ENCODE measurements at places on chromosomes 7 and 10. TPM values are rescaled to one million over a fixed set of nuclear protein-coding genes. Genes with fewer than 3 reads are reported as not detected.
A peak's percentile ranks its signal among the peaks of the same experiment; 100 is the strongest.

GRCh38 chr10:112471878-112472487 is 25.0 kb downstream of the VTI1A start:
- peak; percentile 71 for DNase-seq

- DNase-seq = peak; percentile 50
These were observed 99.4 kb upstream of the TNS3 start for GRCh38 chr7:47681249-47681810.

The GPR22 gene
- total RNA-seq = not detected

The PLCE1 gene
- 0.08 TPM for total RNA-seq
